Activated naive CD4-positive, alpha-beta T cell treated with anti-CD3 and anti-CD28 coated beads for 36 hours (primary cell): ENCODE measurements at places on chromosomes 6 and 20. TPM values are rescaled to one million over a fixed set of nuclear protein-coding genes. Genes with fewer than 3 reads are reported as not detected.

TFAP2D gene
- not detected for total RNA-seq

F13A1 gene
- total RNA-seq: not detected

GABRR1 gene
- total RNA-seq: not detected

KIF25 gene
- total RNA-seq: not detected

CDK19 gene
- total RNA-seq: 11.7 TPM
